ENCODE measurements at places on chromosomes 7 and 10.

GRCh38 chr7:31986878-31987518, 83.2 kb downstream of the PDE1C start:
- no peak for DNase-seq

GRCh38 chr10:31758495-31758894, 170.1 kb downstream of the ARHGAP12 start:
- no peak for DNase-seq

DNA sequence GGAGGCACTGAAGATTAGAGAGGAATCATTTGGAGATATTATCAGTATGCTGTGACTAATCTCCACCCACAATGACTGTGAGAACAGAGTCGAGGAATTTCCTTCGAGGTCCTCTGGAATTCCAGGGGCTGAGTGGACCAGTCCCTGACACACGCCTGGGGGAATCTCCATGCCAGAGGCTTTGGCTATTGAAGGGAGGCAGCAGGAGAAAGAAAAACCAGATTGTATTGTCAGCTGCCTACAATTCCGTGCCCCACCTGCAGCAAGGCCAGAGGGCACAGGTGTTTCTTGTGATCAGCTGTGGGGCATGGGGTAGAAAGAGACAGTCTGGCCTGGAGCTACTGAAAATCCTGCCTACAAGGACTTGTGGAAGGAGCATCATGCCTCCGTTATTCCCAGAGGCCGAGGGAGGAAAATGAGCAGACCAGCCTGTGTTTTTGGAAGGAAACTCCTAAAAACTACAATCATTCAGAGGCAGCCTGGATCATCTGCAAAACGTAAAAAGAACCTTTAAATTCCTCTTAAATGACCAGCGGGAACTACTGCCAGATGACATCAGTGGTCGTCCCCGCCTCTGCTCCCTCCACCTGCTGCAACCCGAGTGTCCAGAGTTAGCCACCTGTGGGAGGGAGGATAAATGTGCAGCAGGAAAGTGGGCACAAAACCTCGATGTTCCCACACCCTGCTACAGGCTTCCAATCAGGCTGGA, 25.4 kb upstream of the ANK3 start:
- DNase-seq = no peak

- DNase-seq = no peak
These were observed 19.2 kb upstream of the EPC1 start for GRCh38 chr10:32366111-32366510.

DNA sequence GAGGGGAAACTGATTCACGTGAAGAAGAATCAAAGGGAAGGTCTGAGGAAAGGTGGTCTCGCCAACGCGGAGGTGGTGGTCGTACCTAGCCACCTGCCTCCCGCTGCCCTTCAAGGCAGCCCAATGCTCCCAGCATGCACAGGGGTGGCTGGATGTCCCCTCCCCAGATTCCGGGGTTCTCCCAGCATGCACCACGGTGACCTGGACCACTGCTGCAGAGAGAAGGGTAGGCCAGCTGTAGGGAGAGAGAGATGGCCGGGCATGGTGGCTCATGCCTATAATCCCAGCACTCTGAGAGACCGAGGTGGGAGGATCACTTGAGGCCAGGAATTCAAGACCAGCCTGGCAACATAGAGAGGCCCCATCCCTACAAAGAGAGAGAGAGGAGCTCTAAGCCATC, 32.4 kb upstream of the PPP2R2D start:
- no peak for DNase-seq

- DNase-seq = no peak
These were observed 98.7 kb upstream of the PPIF start for GRCh38 chr10:79248341-79249185.

DNA sequence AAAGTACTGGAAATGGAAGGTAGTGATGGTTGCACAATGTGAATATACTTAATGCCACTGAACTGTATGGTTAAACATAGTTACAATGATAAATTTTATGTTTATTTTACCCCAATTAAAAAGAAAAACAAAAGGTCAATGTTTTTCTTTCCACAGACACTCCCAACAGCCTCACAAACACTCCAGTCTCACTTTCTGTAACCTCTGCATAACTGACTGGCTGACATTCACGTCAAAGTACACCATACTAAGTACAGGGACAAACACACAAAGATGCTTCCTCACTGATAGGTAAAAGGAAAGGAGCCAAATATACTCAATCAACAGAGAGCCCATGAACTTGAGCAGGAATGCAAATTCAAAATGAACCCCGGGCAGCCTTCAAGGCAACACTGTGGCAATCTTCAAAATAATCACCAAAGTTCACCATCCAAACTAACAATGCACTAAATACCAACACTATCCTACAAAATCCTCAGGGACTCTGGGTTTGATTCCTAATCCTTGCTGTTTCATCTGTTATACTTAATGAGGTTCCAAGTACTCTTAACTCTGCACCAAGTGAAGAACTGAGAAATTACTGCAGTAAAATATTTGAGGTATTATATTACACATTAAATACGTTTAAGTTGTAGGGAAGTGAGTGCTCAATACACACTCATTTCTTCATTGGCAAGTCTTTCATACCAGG, 90.8 kb downstream of the ARMH3 start:
- no peak for DNase-seq

- no peak for DNase-seq
These were observed 35.4 kb upstream of the PODXL start for GRCh38 chr7:131591687-131592319.

GRCh38 chr7:81525841-81526240, 244.0 kb downstream of the HGF start:
- no peak for DNase-seq

DNA sequence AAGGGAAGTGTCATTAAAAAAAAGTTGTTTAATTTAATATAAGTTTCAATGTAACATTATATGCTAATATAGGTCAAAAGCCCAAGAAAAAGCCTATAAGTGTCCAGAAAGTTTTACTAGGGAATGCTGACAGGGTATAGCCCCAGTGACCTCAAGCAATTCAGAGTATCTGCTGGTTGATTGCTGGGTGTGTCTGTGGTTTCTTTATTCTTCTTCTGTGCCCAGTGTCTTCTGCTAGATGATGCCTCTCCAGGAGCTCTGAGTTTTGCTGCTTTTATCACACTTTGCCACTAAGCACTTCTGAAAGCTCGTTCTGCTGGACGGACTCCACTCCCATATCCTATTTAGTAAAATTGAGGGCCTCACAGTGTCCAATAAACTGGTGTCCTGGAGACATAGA, 212.2 kb upstream of the NRG3 start:
- DNase-seq = no peak

DNA sequence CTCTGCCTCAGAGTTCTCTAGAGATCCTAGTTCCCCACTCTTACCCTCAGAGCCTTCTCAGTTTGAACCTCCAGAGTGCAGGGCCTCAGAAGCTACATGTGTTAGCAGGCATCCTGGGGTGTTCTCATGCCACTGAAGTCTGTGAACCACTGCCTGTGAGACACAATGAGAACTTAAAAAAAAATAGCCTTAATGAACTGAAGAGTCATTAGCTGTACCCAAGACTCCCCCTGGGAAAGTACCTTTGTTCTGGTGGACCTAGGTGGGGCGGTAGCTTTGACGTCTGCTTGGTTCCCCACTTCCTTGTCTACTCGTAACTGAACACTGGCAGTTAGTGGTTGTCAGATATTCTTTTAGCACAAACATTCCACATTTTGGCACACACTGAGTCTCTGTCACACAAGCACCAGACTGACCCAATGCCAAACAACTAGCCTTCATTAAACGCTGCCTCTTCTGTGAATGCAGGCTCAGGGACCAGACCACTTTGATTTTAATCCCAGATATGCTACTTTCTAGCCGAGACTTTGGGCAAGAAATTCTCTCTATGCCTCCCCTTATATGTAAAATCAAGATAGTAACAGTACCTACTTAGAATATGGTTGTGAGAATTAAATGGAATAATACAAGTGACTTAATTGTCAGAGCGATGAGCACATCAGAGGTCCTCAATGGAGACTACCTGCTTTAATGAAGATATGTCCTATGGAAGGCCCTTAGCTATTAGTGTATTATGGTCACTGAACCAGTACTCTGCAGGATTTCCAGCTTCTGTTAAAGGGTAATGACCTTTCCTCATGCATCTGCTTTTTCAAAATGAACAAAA, 75.3 kb upstream of the CC2D2B start:
- DNase-seq = peak; percentile 72

DNA sequence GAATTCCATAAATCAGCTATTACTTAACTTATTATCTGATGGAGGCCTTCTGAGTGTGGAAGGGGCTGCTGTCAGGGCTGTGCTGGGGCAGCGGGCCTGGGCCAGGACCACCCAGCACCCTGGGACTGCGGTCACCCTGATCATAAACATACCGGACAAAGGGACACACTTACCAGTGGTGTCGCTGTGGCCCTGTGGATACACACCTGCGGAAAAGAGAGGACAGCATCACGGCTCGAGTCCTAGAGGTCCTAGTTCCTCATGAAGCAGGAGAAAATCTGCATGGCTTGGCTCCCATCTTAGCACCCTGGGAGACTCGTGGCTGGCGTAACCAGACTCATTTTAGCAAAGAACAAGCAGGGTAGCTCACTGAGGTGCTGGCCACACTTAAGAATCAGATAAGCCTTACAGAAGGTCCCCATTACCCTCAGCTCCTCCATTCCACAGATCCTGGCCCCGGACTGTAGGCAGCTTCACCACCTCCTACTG, 17.7 kb downstream of the IL15RA start:
- no peak for DNase-seq

GRCh38 chr10:92848441-92849233, at the start of gene EXOC6:
EXOC6 (plus strand) TSS chr10:92848520; CDS start chr10:92848534, 14 bp downstream.
- DNase-seq = peak; percentile 88

- DNase-seq = peak; percentile 46
These were observed 5.3 kb downstream of the ESYT2 start for GRCh38 chr7:158824028-158824427.

DNA sequence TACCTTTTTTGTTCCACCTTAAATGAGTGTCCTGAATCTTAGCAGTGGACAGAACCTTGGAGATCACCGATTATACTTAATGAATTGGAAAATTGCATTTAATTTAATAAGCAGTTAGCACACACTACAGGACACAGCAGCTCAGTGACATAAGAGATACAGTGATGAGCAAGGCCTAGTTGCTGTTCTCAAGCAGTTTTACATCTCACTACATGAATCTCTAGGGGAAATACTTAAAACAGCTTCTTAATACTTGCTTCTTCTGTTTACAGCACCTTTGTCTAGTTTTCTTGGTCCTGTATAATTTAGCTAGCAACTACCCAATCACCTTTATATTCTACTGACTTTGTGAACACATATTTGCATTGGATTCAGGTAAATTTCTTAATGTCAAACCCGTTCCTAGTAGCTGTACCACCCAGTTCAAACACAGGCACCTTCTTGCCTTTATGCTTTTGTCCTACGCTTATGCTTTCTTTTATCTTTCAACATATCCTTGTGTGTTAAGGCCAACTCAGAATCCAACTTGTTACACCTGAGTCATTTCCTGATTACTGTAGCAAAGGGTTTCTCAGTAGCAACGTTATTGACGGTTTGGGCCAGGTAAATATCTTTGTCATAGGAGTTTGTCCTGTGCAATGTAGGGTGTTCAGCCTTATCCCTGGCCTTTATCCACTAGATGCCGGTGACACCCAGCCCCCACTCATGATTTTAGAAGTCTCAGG, 1.8 kb downstream of the STAM start:
- no peak for DNase-seq

GRCh38 chr10:59465088-59465487, 102.7 kb upstream of the FAM13C start:
- DNase-seq = no peak

GRCh38 chr10:110524179-110524858, 26.6 kb downstream of the DUSP5 start:
- no peak for DNase-seq

- no peak for DNase-seq
These were observed 48.5 kb upstream of the LMTK2 start for GRCh38 chr7:98058186-98058585.

DNA sequence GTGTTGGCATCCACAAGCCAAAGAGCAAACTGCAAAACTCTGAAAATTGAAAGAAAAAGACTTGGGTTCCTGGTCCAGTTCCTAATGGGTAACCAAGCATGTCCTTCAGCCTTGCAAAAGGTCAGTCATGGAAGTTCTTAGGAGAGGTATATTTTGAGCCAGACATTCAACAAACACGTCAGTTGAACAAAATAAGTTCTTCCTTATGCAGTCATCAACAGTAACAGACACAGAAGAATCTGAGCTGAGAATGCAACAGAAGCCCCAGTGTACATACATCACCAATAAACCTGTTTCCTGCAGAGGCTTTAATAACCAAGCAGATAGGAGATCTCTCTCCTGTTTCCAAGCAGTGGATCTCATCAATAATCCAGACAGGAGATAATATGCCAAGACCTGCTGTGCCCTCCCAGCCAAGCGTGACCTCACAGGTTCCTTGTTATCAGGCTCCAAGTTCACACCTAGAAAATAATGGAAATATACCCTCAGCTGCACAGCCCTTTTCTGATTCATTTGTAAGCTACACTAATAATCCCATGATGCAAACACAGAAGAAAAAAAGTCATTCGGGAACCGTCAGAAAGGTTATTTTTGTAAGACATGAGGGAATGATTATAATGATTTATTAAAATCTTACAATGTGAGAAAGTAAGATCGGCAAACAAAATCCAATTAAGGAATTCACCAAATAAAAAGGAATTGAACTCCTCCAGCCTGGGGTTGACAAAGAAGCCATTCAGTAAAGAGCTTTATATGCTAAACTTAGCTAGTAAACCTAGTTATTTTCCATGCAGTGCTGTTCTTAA, 90.7 kb downstream of the DGKI start:
- DNase-seq = no peak

- no peak for DNase-seq
These were observed 7.5 kb downstream of the LMOD2 start for GRCh38 chr7:123663200-123663599.

GRCh38 chr10:129466703-129467358, at the start of gene MGMT:
MGMT (plus strand) TSS chr10:129467241.
- peak; percentile 99 for DNase-seq

GRCh38 chr10:43249151-43249961, 17.5 kb downstream of the RASGEF1A start:
- DNase-seq = no peak

GRCh38 chr10:90222372-90222771, 521.0 kb downstream of the KIF20B start:
- no peak for DNase-seq

- no peak for DNase-seq
These were observed 56.3 kb downstream of the ASB13 start for GRCh38 chr10:5609952-5610616.

Data from CD4-positive, alpha-beta T cell (primary cell).